ENCODE measurements at places on chromosomes 6 and 20.

DNA sequence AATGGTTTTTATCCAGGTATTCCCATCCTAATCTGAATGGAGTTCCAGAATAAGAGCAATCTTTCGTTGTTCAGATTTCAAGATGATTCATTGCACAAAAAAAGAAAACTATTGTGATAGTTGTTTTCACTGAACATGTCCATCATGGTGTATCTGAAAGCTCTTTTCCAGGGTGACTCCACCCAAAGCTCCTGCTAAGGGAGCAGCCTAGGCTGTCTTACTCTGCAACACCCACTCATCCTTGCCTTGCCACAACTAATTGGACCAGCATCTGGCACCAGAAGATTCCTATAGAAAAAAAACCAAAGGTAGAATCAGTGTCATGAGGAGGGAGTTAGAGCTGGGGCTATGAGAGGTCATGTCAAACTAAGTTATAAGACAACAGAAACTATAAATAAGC lies 7.9 kb upstream of the SYNCRIP start:
- DNase-seq: no peak

DNA sequence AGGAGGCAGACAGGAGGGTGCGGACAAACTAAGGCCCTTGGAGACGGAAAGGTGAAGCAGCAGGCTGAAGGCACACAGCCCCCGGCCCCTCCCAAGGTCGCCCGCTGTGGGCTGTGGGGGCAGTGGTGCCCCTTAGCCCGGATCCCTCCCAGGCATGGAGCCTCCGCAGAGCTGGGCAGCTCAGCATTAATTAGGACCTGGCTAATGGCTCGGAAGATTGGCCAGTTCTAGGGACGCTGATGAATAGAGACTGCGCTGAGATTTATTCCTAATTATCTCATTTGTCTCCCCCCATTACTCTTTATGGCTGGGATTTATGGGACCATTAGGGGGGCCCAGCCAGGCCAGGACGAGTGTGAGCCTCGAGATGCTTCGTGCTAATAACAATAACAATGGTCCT lies 20.4 kb downstream of the MDFI start:
- DNase-seq: no peak

GRCh38 chr6:50851049-50851845 lies 32.6 kb downstream of the TFAP2B start:
- no peak for DNase-seq

- no peak for DNase-seq
These were observed 4.3 kb downstream of the MYT1 start for GRCh38 chr20:64168381-64169090.

GRCh38 chr6:95572098-95572497 lies 5.2 kb upstream of the MANEA start:
- no peak for DNase-seq
